ENCODE measurements at places on chromosomes 1 and 21.

DNA sequence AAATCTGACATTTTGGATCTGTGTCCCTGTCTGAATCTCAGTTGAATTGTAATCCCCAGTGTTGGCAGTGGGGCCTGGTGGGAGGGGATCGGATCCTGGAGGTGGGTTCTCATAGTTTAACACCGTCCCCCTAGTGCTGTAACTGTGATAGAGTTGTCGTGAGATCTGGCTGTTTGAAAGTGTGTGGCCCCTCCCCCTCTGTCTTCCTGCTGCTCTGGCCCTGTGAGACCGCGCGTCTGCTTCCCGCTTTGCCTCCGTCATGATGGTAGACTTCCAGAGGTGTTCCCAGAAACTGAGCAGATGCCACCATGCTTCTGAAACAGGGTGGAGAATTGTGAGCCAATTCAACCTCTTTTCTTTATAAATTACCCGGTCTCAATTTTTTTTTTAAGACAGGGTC lies 25.0 kb downstream of the AGPAT3 start:
- DNase-seq, result no peak

DNA sequence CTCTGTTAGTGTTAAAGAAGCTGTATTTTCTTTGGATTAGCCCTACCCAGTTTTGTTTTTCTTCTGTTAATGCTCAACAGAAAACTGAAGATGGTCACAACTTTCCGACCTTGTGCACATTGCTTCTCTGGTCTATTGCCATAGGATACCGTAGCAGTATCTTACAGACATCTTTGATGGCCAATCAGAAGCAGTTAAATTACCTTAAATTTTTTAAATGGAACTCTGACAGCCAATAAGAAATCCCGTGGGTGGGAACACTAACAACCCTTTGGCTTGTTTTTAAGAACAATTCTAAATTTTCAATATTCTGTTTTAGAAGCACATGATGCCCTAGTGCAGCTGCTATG lies 17.2 kb downstream of the NFYC start:
- DNase-seq, result no peak

GRCh38 chr1:33119532-33120217 lies 38.7 kb downstream of the AZIN2 start:
- no peak for DNase-seq

GRCh38 chr1:19138958-19139581 lies 71.0 kb downstream of the UBR4 start:
- DNase-seq, result no peak

DNA sequence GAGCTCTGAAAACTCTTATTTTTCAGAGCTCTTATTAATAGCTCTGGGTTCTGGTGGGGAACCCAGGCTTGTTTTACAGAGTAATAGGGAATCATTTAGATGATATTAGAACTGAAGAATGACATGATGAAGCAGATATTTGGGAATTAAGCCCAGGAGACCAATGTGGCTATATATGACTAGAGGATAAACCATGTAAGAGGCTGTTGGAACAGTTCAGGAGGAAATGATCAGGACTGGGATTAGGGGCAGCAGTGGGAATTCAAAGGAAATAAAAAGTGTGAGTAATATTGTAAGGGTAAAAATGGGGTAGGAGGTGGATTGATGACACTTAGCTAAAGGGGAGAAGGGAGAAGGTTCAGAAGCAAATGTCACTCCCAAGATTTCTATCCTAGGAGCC lies 58.6 kb downstream of the GIPC2 start:
- DNase-seq, result no peak

DNA sequence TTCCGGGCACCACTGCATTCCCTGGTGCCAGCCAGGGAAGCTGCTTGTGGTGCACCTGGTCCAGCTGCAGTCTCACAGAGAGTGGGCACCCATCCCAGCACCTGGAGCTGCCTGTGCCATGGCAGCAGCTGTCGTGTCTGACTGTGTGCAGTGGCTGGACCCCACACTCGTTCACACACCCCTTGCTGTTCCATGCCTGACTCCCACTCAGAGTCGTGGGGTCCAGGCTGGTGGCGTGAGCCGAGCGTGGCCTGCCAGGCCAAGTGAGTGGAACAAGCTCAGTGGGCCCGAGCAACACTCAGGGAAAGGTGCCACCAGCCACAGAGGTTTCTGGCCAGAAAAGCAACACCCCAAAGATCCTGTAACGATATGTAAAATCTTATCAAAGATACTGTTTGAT lies 97.2 kb upstream of the KCNK1 start:
- no peak for DNase-seq

GRCh38 chr1:66168948-66169671 lies 364.8 kb upstream of the SGIP1 start:
- no peak for DNase-seq

- DNase-seq, result no peak
Measured at GRCh38 chr1:62450301-62450700, 13.5 kb downstream of the USP1 start.

GRCh38 chr1:17582124-17582774 lies 42.8 kb downstream of the ARHGEF10L start:
- DNase-seq, result no peak

- no peak for DNase-seq
Measured at GRCh38 chr1:91752324-91752723, 133.6 kb downstream of the TGFBR3 start.

DNA sequence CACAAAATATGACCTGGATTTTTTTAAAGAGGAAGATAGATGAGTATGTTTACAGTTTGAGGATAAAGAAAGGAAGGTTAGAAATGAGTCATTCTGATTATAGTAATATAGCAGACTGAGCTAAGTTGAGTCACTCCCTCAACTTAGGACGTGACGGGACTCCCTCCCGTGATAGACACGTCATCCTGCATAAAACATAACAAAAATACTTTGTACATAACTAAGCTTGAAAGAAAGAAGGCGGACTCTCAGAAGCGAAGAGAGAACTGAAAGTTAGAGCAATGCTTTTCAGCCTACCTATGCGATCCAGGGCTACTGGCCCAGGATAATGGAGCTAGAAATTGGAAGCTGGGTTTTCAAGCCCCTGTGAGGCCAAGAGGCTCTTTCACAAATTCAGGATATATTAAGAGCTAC lies 53.0 kb upstream of the DESI2 start:
- DNase-seq, result peak; percentile 19

GRCh38 chr1:28249013-28249865 lies 10.1 kb upstream of the SESN2 start:
- DNase-seq, result no peak

DNA sequence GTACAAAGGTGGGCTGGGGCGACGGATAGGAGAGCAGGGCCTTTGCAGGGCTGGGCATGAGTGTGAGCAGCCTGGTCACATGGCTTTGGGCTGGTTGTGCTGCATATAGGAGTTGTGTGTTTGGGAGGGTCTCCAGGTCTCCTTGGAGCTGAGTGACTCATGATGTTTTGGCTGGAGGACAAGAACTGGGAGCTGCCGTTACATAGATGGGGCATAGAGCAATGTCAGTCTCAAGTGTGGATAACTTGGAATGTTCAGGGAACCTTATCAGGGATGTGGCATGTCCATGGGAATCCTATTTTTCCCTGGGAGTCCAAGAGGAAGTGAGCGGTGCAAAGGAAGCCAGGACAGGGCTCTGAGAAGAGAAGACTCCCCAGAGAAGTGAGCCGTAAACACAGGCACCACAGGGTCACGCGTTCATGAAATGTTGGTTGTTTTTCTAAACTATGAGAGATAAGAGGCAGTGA lies 136.4 kb upstream of the KCNE2 start:
- no peak for DNase-seq

GRCh38 chr1:232130815-232131480 lies 499.0 kb downstream of the SIPA1L2 start:
- DNase-seq, result no peak
